ENCODE measurements at places on chromosomes 12 and 14.

DNA sequence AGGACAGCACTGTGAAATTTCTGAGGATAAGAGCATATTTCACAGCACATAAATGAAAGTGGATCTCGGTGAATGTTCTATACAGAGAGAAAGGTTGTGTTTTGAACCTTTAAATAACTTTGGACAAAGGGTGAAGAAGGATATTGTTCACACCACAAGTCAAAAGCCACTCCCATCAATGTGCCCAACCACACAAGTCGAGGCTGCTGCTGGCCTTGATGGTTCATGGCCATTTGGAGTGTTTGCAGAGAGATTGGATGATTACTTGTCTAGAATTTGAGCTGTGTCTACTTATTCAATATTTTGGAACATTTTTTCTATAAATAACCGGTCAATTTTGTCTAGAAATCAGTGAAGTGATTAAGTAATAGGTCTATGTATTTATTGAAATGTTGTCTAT, 121.2 kb downstream of the HMGA2 start:
- DNase-seq = no peak

DNA sequence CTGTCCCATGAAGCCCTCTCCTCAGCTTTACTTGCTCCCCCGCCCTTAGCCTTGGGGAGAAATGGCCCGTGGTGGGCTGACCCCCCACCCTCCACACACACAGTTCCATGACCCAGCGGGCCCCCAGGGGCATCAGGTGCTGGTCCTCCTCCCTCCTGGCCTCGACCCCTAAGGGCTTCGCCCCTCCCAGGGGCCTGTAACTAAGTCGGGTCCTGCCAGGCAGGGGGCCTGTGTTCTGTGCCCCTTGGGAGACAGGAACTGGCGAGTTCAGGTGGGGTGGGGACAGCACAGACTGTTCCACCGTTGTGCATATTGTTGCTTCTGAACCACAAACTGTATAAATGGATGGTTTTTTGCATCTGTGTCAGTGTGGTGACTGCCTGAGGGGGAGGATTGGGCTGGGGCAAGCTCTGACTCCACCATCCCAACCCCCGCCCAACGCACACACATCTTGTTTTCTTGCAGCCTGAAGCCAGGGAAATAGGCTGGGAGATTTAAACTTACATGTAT, 8.8 kb downstream of the TAMALIN start:
- DNase-seq = no peak

DNA sequence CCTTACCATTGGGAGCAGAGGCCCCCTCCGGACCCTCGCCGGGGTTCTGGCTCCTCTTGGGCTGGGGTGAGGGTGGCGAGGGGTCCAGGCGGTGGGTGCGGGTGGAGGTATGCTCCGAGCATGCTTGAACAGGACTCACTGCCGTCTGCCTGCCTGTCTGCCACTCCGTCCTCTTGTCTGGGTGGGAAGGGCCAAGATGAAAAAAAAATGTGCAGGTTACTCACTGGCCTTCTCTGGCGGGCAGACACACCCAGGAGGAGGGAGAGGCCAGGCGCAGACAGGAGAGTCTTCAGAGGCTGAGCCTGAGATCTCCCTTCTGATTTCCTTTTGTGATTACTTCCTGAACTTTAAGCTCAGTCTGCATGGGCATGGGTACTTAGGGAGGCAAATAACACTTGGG, 76.1 kb downstream of the STON2 start:
- DNase-seq = peak; percentile 76

GRCh38 chr12:120085920-120086645, 30.5 kb downstream of the RAB35 start:
- DNase-seq = no peak

DNA sequence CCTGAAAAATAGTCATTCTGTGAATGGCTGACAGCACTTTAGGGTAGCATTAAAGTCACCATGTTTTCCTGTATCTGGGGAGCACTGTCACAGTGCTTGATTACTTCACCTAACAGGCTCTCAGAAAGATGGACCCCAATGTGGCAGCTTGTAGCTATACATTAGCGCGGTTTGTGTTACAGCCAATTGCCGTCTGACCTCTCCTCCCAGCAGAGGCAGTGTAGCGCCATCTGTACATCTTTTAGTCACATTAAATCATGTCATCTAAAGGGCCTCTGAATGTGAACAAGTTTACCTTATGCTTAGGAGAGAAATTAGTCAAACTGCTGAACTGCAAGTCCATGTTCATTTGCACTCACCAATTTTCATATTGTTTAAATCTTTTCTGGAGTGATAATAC, 113.7 kb downstream of the LMO3 start:
- no peak for DNase-seq

DNA sequence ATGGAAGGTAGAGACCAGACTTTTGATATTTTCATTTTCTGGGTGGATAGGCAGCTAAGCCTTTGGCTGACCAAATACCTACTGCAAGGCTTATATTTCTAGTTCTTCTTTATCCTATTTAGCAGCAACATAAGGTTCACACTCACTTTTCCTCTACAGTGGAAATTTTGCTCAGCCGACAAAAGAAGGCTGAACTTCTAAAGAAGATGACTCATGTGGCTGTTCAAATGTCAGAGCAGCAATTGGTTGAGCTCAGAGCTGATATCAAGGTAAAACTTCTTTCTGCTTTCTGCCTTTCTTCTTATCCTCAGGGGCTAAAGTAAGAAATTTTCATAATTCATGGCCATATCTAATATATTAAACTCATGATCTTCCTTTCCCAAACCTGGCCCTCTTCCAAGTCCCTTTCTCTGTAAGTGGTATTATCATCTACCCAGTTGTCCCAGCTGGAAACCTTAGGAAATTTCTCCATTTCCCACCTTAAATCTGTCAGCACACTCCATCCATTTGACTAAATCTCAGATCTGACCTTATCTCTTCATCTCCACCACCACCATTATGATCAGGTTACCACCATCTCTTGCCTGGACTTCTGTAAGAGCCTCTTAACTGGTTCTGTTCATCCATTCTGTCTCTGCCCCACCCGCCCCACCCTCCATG, 19.8 kb upstream of the KCNH3 start:
- DNase-seq = peak; percentile 38

DNA sequence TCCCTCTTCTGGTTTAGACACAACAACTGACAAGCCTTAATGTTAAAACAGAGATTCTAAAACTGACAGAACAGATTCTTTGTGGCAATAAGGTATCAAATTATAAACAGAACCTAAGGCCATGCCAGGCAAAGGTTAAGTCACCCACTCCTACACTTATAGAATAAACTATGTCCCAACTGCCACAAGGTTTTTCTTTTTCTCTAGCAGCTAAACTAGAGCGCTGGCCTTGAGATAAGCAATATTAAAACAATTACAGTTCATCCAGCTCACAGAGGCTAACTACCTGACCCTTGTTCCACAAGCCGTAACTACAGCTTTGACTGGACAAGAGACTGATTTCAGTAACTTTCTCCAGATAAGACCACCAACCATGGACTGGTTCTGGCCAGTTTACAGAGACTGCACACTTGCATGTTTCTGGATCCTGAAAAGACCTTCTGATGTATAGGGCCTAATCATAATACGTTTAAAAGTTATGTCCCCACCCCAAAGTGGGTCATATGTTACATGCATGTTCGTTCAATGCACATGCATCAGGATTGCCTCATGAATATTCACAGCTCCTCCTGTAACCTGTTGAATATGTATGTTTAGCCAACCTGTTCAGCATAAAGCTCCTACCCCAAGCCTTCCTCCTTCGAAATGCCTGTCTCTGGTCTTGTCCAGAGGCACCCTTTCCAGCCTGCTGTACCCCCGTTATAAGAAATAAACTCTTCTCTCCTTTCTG, 61.9 kb upstream of the VASH1 start:
- DNase-seq = no peak

GRCh38 chr12:31868965-31869364, 90.2 kb upstream of the RESF1 start:
- DNase-seq = no peak

GRCh38 chr12:125280482-125281377, 215.5 kb downstream of the AACS start:
- no peak for DNase-seq
